Fibroblast of lung (primary cell): ENCODE measurements at places on chromosomes 5 and 9.

DNA sequence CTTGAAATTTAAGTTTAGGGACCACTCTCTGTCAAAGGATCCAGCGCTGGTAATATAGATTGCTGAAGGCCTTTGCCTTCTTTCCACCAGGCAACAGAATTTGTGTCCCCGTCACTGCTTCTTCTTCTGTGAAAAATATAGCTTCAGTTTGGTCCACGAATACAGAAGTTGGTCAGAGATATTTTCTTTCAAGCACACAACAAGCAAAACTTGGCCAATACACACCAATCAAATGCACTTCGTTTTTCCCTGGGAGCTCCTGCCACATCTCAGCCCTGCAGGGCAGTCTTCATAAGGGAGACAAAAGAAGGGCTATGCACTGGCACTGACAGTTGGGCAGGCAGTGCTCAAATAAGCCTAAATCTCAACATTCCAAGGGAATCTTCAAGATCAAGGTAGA lies 22.9 kb downstream of the HAVCR2 start:
- DNase-seq = no peak

- no peak for DNase-seq
Measured at GRCh38 chr5:90301248-90301647, 108.3 kb downstream of the CETN3 start.

GRCh38 chr9:84711936-84712335 lies 42.4 kb downstream of the NTRK2 start:
- DNase-seq = peak; percentile 80

DNA sequence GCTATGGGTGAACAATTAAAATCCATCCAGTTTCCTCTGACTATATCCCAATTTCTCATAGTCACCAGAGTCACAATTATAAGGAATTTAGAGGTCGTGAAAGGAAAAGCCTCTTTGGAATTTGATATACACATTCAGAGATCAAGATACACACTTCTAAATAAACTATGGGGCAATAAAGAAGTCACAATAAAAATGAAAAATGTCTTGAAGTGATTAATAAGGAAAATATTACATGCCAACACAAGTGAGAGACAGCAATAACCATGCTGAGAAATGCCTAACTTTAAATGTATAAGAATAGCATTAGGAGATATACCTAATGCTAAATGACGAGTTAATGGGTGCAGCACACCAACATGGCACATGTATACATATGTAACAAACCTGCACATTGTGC lies 54.9 kb upstream of the ADAMTS19 start:
- DNase-seq = no peak

DNA sequence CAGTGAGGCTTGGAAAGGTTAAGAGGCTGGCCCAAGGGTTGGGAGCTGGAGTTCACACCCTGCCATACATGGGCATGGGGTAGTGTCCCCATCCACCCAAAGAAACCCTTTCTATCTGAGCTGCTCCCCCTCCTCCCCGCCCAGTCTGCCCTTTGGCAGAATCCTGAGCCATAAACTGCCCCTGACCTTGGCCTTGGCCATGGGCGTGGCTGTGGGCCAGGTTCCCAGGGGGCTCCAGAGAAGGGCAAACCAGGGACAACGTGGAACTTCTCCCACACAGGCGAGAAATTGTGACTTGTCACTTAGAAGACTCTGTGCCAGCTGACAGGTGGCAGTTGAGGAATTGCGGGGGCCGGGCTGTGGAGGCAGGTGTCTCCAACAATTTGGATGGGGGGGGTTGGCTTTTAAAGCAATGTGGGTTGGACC lies 4.8 kb downstream of the FAM78A start:
- DNase-seq = no peak

DNA sequence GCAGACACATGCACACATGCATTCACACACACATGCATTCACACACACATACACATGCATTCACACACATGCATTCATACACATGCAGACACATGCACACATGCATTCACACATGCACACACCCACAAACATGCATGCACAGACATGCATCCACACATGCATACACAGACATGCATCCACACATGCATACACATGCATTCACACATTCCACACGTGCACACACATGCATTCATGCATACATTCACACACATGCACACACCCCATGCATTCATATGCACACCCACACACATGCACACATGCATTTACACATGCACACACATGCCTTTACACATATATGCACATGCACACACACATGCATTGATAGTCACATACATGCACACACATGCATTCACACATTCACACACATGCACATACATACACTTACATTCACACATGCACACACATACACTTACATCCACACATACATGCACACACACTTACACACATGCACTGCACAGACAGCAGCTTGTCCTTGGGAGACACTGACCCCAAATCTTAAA lies 106.4 kb downstream of the COL5A1 start:
- no peak for DNase-seq

- DNase-seq = peak; percentile 16
Measured at GRCh38 chr9:126673689-126674364, 60.1 kb downstream of the LMX1B start.

GRCh38 chr9:114308361-114308950 lies 14.4 kb upstream of the ORM1 start:
- DNase-seq = no peak

GRCh38 chr9:126374366-126374781 lies 47.7 kb downstream of the MVB12B start:
- no peak for DNase-seq

DNA sequence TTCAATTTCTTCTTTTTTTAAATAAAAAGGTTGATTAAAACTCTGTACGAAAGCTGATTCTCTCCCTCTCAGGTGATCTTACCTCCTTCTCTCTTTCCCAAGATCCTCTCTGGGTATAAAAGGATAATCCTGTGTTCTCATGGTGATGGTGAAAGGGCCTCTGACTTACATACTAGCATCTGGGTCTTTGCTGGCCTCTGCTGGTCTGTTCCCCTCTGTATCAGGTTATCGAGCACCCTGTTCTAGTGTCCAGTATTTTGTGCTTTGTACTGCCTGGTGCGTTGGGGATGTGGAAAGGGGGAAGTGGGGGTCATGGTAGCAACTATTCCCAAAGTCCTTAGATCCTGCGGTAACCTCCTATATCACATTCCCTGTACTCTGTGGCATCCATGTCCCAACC lies 328.9 kb downstream of the NR2F1-AS1 start:
- DNase-seq = peak; percentile 4

DNA sequence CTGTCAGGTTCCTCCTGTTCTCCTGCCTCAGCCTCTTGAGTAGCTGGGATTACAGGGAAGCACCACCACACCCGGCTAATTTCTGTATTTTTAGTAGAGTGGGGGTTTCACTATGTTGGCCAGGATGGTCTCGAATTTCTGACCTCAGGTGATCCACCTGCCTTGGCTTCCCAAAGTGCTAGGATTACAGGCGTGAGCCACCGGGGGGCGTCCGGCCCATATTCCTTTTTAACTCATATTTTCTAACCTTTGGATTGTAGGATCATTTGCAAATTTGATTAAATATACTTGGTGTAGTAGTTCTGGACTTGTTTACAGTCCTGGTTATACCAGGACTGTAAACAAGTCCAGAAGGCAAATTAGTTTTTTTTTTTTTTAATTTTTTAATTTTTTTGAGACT lies 4.3 kb downstream of the TCERG1 start:
- no peak for DNase-seq

GRCh38 chr5:180107005-180107404 lies 35.4 kb upstream of the RNF130 start:
- no peak for DNase-seq
